ENCODE measurements at places on chromosomes 4 and X.

DNA sequence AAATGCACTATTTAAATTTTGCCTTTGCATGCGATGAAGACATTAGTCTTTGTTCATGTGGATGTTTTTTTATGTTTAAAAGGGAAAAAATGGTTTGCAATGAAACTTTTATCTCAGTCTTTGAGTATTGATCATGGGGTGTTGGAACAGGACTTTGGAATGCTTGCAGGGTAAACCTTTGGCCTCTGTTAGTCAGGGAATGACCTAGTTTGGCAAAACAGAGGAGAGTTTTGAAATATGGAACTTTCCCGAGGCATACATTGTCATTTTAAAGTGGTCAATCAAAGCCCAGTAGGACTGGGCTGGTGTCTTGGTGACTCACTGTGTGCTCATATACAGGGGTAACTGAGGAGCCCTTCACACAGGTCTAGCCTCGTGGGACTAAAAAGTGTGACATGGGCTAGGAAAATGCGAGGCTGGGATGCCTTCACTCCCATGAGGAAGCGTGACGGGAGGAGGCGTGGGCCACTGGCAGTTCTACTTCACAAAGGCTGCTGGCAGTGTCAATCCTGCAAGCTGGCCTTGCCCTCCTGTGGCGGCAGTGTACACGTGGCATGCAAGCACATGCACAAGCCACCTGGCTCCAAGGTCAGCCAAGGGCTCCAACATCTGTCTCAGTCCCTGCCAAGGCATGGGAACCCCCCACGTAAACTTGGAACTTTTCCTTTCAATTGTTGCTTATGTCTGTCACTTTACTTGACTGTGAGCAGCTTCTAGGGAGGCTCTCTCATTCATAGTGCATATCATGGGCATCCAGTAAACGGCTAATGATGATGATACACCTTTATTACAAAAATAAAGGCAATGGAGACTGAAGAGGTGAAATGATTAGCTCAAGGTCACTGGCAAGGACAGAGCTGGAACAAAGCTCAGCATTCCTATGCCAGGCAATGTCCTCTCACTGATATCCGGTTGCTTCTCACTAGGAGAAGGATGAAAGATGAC, 5.2 kb upstream of the F11 start:
- peak; percentile 43 for DNase-seq

- no peak for DNase-seq
These were observed 5.7 kb downstream of the ZNF280C start for GRCh38 chrX:130263016-130263415.

DNA sequence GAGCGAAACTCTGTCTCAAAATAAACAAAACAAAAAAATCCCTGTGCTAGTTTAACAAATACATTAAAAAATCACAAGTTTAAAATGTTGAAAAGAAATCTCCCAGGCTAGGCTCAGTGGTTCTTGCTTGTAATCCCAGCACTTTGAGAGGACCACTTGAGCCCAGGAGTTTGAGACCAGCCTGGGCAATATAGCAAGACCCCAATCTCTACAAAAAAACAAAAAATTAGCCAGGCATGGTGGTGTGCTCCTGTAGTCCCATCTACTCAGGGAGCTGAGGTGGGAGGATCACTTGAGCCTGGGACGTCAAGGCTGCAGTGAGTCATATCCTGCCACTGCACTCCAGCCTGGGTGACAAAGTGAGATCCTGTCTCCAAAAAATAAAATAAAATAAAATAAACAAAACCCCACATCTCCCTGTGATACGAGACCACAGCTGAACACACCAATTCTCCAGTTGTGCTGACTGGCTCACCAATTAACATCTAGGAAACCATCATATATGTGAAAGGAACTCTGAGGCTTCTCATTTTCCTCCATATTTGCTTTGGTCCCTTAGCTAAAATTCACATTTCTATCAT, 7.3 kb downstream of the RPS4X start:
- no peak for DNase-seq

DNA sequence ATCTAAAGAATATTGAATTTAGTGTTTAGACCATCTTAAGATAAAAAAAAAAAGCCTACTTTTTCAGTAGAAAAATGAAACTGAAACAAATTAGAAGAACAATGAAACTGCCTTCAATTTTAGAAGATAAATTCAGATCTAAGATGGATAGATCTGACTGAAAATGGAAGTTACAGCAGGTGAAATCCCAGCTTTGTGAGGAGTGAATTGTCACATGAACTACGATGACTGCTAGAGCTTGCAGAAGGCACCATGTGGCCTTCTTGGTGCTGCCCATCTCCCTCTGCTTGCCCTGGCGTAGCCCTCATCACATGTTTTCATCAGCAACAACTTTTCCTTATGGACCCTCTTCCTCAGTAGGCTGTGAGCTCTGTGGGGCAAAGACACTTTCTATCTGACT, 51.4 kb upstream of the EMCN start:
- no peak for DNase-seq

- no peak for DNase-seq
These were observed 19.5 kb upstream of the CXCR3 start for GRCh38 chrX:71637848-71638247.

- DNase-seq = no peak
These were observed 6.3 kb upstream of the HSPA4L start for GRCh38 chr4:127775843-127776242.

DNA sequence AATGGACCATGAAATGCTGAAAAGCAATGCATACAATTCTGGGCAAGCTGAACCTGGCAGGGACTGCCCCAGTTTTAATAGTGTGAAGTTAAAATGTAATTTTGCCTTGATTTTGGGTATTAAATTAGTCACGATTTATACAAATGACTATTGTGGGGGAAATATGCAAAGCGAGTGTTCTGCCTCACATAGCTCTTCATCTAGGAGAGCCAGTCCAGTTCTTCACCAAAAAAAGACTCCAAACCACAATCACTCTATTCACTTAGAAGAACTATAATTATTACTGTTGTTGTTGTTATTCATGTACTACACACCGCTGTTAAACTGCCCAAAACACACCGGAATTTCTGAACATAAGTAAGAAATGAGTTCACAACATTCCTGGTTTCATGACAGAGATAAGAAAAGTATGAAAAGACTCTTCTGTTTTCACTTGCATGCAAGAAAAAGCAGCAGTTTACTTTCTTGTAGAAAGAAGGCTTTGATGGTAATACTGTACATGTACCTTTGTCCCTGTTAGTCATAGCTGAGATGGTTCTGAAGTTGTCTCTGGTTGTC, 101.9 kb downstream of the QRFPR start:
- no peak for DNase-seq

- no peak for DNase-seq
These were observed 28.1 kb downstream of the ZFP42 start for GRCh38 chr4:188023682-188024081.

GRCh38 chr4:124754681-124755080, 42.1 kb upstream of the ANKRD50 start:
- DNase-seq = no peak

DNA sequence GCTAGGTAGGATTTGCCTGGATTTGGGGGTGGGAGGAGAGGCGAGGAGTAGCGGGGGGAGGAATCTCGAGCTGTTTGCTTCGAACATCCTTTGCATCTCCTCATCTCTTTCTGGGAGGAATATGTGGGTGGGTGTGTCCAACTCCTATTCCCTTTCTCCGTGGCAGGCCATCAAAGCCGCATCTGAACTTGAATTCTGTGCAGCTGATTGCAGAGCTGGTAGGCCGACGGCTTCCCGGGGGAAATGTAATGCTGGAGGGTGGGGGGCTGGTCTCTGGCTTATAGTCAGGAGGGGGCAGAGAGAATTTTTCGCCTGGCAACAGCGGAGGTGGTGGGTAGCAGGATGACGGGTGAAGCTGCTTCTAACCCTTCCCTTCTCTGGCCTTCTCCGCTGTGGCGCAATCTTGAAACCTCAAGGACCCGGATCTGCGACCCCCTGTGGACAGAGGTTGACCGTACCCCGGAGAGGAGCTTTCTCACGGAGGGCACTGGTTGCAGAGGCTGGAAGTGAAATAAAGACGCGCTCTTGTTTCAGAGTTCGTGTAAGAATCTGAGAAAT, 628 bp downstream of the ZCCHC12 start:
- no peak for DNase-seq

DNA sequence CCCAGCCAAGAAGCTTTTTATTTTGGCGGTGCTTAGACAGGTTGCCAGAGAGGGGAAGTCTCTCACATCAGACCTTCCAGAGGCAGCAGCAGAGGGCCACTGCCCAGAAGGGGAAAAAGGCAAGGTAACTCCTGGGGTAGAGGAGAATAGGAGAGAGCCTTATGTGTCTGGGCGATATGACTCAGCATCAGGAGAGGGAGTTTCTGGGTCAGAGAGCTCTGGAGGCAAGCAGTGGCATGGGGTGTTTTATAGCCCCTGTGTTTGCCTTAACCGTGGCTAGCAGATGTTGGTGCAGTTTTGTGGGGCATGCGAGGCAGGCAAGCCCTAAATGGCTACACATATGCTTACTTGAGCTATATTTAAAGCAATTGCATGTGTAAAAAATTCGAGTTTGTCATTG, 8.3 kb upstream of the ZXDB start:
- DNase-seq = no peak

- DNase-seq = no peak
These were observed 45.2 kb upstream of the CLCN4 start for GRCh38 chrX:10111364-10112148.

GRCh38 chr4:107818301-107818910, 6.3 kb upstream of the SGMS2 start:
- no peak for DNase-seq

GRCh38 chr4:18508786-18509185, 487.2 kb upstream of the LCORL start:
- DNase-seq = no peak
